ENCODE measurements at places on chromosomes 1 and 21.
A peak's percentile ranks its signal among the peaks of the same experiment; 100 is the strongest.

- DNase-seq = no peak
These were observed 4.7 kb downstream of the SLC35F3 start for GRCh38 chr1:233909195-233909594.

DNA sequence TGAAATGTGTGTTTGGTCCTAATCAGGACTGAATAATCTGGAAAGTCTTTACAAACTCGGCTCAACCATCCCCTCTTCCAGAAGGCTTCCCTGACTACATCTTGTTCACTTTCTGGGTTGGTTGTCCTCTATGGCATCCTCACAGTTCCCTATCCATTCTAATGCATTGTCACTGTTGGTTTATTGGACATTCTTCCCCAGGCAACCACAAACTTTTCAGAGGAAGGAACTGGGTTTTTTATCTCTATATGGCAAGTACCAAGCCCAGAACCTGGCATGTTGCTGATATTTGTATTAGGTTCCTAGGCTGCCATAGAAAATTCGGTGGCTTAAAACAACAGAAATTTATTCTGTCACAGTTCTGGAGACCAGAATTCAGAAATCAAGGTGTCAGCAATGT lies 363.5 kb upstream of the ST6GALNAC5 start:
- DNase-seq = no peak

DNA sequence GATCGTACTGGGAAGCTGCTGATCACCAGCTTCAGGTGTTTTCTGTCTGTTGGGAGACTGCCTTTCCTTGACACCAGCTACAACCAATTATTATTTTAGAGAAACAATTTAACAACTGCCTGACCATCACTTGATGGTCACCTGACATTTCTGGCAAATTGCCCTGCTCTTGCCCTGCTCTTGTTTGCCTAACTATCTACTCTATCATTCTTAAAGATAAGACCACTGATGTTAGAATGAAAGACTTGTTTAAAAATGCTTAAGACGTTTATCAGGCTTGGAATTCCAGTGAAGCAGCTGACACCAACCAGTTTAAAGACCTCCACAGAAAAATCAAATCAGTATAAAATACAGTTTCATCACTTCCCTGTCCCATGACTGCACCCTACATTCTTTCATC lies 423.3 kb upstream of the CAMK1G start:
- no peak for DNase-seq

DNA sequence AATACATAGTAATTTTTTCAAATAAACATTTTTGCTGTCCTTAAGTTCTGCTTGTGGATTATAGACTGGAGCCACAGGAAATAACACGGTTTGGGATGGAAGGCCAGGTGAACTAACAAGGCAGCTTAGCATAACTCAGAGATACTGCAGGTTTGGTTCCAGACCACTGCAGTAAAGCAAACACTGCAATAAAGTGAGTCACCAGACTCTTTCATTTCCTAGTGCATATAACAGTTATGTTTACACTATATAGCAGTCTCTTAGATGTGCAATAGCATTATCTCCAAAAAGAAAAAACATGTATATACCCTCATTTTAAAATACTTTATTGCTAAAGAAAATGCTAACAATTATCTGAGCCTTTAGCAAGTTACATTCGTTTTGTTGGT lies 22.0 kb downstream of the LRRC42 start:
- no peak for DNase-seq

DNA sequence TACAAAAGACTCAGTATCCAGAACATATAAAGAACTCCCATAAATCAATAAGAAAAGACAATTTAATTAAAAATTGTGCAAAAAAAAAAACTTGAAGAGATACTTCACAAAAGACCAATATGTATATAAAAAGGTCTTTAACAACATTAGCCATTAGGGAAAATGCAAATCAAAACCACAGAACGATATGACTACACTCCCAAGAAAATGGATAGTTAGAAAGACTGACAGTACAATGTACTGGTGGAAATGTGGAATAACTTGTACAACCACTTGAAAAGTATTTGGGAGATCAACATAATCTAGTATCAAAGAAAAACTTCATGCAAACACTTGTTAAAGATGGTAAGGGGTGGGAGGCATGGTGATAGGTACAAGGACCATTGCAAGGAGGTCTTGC lies 3.9 kb upstream of the CLCA1 start:
- no peak for DNase-seq

DNA sequence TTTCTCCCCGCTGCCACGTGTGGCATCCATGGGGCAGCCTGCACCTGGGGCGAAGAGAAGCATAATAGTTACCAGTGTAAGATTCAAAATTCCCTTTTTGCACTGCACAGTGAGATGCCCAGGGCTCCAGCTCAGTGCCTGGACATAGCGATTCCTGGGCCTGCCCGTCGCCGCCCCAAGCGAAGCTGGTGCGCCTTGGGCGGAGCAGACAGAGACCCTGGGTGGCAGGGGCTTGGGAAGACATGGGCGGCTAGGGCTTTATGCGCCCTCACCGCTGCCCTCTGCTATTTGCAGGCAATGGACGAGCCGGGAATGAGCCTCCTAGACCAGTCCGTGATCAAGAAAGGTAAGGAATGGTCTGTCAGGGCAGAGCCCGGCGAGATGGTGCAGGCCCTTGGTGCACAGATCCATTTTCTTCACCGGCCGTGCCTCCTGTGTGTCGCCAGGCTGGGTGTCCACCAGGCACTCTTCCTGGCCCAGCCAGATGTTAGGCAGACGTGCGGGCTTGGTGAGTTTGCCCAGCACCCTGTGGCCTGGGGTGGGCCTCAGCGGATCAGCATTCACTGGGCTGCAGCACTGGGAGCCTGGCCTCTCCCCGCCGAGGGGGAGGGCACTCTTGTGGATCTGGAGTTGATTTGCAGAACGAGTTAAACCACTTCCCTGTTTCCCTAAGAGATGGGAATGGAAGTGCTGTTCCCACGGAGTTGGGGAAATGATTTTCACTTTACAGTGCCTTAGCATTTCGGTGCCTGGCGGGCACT lies 1.7 kb downstream of the TFAP2E start:
- DNase-seq = no peak

DNA sequence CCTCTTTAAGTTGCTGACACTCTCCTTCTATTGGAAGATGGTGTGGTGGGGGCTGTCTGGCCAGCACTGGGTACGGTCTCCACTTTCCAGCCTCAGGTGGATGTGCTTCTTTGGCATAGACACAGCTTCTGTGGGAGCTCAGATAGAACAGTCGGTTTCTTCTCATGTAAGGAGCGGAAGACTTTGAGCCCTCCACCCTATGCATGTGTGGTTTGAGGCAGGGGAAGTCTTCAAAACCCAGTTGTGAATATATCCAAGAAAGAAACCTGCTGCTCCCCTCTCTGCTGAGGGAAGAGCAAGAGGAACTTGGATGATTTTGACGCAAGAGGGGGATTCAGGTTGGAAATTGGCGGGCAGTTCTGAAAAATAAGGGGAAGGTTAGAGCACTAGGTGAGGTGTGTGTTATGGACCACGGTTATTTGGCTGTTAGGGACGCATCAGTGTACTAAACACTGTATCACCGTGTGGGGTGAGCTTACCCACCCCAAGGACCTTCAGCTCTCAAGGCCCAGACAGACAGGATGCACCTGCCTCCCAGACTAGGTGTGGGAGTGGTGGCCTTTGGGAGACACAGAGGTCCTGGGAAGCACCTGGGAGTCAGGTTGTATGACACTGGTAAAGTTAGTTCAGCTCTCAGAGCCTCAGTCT lies 36.2 kb downstream of the IL6R start:
- no peak for DNase-seq

DNA sequence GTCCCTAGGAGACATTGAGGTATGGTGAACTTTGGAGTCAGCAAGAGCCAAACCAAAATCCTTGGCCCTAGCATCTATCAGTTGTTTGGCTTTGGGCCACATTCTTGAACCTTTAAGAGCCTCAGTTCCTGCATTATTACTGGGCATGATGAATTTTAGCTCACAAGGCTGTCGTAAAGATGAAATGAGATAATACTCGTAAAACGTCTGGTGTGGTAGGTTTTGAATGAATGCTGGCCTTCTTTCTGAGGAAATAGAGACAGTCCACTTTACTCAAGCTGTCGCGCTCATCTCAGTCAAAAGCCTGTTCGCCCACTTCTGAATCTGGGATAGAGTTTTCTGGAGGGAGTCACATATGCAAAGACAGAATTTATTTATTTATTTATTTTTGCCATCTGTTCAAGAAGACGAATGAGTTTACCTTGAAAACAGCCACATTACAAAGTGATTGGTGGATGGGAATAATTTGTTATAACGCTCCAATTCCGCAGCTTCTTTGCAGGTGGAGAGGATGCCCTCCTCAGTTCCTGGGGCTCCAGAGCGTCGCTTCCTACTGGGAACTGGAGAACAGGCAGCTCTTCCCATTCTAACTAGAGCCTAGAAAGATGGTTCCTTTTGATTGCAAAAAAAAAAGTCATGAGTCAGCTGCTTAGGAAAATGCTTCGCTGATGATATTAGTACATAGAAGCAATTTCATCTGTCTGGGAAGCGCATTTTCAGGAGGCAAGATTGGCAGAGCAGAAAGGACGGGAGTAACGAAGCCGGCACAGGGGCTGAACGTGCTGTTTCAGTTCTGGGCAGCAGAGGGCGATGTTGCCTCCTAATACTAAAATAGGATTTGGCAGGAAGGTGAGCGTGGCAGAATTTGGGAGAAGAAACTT lies 49.9 kb upstream of the CYP2J2 start:
- peak; percentile 41 for DNase-seq

DNA sequence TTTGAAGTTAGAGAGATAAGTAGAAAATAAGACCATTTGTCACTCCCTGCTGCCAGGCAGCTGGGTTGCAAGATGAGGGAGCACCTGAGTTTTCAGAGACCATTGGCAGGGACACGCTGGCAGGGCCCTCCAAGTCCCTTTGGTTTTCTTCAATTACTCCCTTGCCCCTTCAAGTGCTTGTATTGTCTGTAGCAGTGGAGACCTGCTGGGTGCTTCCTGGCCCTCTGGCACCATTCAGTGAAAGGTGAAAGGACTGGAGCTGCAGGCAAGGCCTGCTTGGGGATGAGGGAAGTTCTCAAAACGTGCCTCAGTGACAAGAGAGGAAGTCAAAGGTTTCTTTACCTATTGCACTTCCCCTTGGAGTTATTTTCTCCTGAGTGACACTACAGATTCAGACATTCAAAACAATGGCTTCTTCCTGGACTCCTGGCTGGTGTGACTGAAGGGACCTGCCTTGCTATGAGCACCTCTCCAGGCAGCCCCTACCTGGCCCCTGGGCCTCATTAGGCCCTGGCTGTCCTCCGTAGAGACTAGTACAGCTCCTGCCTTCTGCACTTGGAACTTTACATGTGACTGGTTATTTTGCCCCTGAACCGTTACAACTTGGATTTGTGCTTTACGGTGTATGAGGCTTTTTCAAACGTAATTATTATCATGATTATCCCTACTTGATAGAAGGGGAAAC lies 100.1 kb downstream of the C1orf21 start:
- no peak for DNase-seq

- no peak for DNase-seq
These were observed 131.1 kb upstream of the WNT4 start for GRCh38 chr1:22273686-22274681.

DNA sequence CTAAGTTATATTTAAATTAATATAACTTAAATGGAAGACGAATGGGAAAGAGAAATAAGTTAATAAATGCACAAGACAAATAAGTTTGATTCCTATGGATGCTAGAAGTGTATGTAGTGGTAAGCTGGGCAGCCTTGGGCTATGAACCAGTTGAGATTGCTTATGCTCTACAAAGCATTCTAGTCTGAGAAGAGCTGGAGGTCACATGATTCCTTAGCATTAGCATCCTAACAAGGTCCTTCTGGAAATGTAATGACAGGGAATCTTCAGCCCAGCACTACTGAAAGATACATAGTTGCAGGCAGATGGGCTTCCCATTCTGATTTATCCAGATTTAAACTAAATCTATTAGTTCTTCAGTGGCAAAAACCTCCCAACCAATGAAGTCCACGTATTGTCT lies 102.3 kb upstream of the ESRRG start:
- no peak for DNase-seq
